Naive thymus-derived CD8-positive, alpha-beta T cell (primary cell): ENCODE measurements at places on chromosomes 2 and 18. TPM values are rescaled to one million over a fixed set of nuclear protein-coding genes. Genes with fewer than 3 reads are reported as not detected.

RGPD4 gene
- polyA plus RNA-seq: not detected

MYCN gene
- polyA plus RNA-seq: not detected

SCYGR3 gene
- polyA plus RNA-seq: not detected

SNX17 gene
- 215 TPM for polyA plus RNA-seq

IL37 gene
- polyA plus RNA-seq: not detected

ALLC gene
- not detected for polyA plus RNA-seq

MC2R gene
- polyA plus RNA-seq: not detected

TLX2 gene
- polyA plus RNA-seq: not detected

TIGD1 gene
- 10.0 TPM for polyA plus RNA-seq

ANKRD44 gene
- 96.1 TPM for polyA plus RNA-seq

CAPN14 gene
- polyA plus RNA-seq: 0.17 TPM

LIMS3 gene
- polyA plus RNA-seq: 0.48 TPM

ASB1 gene
- 23.3 TPM for polyA plus RNA-seq

SLC8A1 gene
- polyA plus RNA-seq: not detected

SPTBN1 gene
- polyA plus RNA-seq: 80.4 TPM

PCARE gene
- not detected for polyA plus RNA-seq

TOGARAM2 gene
- polyA plus RNA-seq: 1.9 TPM

SLC5A7 gene
- not detected for polyA plus RNA-seq

DNA sequence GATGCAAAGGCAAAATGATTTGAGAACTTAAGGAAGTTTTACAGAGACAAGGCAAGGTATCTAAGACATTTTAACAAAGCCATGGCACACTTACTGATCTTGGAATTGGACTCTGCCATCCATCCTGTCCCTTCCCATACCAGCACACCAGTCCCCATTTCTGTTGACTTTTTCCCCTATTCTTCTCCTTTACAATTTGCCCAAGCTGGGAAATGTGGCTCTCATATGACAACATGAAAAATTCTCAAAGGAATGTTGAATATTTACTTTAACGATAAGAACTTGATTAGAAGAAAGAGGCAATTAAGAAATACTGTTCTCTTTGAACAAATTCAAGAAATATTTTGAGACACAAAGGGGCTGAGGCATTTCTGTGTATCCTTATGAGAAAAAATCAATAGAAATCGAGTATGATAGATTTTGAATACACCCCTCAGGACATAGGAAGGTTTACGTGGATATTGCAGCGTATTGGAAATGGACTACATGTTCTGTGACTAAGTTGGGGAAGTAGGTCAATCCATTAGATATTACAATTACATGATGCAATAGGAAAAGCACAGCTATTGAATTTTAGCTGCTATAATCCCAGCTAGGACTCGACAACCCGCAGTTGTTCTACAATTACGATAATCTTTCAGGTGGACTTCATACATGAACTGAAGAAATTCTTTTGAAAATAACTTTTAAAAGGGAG is 201.6 kb downstream of the TRIB2 start:
- H3K27ac ChIP-seq: no peak overlapping the region
- no peaks in the 10 kb centered on the region for H3K36me3 ChIP-seq
- H3K4me1 ChIP-seq: no peaks in the 10 kb centered on the region
- peaks cover 12% of the 10 kb centered on the region for H3K27me3 ChIP-seq
- no peak for DNase-seq

GRCh38 chr2:27088634-27089033 is 2.1 kb downstream of the KHK start:
- peak overlapping the region; percentile 50 for H3K27ac ChIP-seq
- H3K4me1 ChIP-seq: peaks cover 7% of the 10 kb centered on the region
- DNase-seq: no peak

DNA sequence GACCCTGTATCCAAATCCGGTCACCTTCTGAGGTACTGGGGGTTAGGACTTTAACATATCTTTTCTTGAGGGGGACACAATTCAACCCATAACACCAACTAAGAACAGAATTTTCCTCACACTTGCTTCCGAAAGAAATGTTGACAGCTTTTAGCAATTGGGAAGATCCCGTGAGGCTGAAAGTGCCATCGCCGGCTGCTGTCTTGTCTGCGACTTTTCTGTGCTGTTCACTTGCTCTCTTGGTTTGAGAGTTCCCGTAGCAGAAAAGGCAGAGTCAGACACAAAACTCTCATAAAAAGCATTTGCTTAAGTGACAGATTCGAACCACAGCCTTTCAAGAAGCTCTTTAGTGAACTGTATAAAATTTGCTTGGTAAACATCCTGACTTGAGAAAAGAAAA is 253.4 kb downstream of the ARHGAP15 start:
- no peaks in the 10 kb centered on the region for H3K27me3 ChIP-seq
- H3K4me1 ChIP-seq: peaks cover 25% of the 10 kb centered on the region
- H3K27ac ChIP-seq: no peak overlapping the region

DNA sequence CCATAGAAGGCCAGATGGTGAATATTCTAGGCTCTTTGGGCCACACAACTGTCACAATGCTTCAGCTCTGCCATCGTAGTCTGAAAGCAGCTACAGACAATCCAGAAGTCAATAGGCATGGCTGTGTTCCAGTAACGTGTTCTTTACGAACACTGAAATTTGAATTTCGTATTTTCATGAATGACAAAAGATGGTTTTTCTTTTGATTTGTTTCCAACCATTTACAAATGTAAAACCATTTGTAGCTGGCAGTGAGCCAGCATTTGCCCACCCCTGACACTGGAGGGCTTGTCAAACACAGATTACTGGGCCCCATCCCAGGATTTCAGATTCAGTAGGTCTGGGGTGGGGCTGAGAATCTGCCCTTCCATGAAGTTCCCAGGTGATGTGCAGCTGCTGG is 83.0 kb upstream of the ATG16L1 start:
- no peak overlapping the region for H3K4me3 ChIP-seq
- no peak for DNase-seq
- peaks cover 5% of the 10 kb centered on the region for H3K4me1 ChIP-seq

- H3K4me1 ChIP-seq: no peaks in the 10 kb centered on the region
- H3K27ac ChIP-seq: no peak overlapping the region
- DNase-seq: no peak
- H3K27me3 ChIP-seq: peaks cover 9% of the 10 kb centered on the region
- no peaks in the 10 kb centered on the region for H3K36me3 ChIP-seq
- no peak overlapping the region for H3K4me3 ChIP-seq
These were observed 58.0 kb upstream of the ARL5A start for GRCh38 chr2:151886241-151886640.

GRCh38 chr2:33141476-33141875 is 194.7 kb downstream of the LTBP1 start:
- peaks cover 13% of the 10 kb centered on the region for H3K27me3 ChIP-seq
- DNase-seq: no peak
- H3K4me3 ChIP-seq: no peak overlapping the region
- H3K27ac ChIP-seq: no peak overlapping the region
- H3K36me3 ChIP-seq: no peaks in the 10 kb centered on the region
- H3K4me1 ChIP-seq: no peaks in the 10 kb centered on the region

- no peaks in the 10 kb centered on the region for H3K27me3 ChIP-seq
- DNase-seq: no peak
- H3K4me3 ChIP-seq: no peak overlapping the region
- no peak overlapping the region for H3K27ac ChIP-seq
- H3K36me3 ChIP-seq: no peaks in the 10 kb centered on the region
These were observed 2796.7 kb upstream of the TEKT4 start for GRCh38 chr2:92074549-92074898.

DNA sequence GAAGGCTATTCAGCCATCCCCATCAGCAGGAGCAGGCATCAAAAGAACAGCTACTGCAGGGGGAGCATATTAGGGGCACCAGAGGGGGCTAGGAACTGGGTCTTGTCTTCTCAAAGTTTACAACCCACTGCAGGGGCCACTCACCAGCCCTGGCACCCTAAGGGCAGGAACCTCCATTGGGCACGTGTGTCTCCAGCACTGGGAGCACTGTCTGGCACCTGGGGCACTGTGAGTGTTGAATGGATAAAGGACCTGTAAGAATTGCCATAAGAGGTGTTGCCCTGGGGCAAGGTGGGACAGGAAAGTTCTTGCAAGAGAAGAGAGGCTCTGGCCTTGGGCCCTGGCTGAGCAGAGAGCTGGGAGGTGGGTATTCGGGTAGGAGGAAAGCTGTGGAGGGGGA is 1.4 kb upstream of the STEAP3 start:
- no peaks in the 10 kb centered on the region for H3K36me3 ChIP-seq

GRCh38 chr2:187527262-187527661 is 27.0 kb downstream of the TFPI start:
- no peaks in the 10 kb centered on the region for H3K36me3 ChIP-seq
- no peak overlapping the region for H3K4me3 ChIP-seq
- DNase-seq: no peak
- H3K27me3 ChIP-seq: no peaks in the 10 kb centered on the region

- H3K4me1 ChIP-seq: no peaks in the 10 kb centered on the region
- H3K27ac ChIP-seq: no peak overlapping the region
- no peak for DNase-seq
- H3K27me3 ChIP-seq: no peaks in the 10 kb centered on the region
- no peaks in the 10 kb centered on the region for H3K36me3 ChIP-seq
- H3K4me3 ChIP-seq: no peak overlapping the region
These were observed 157.0 kb upstream of the RND3 start for GRCh38 chr2:150644298-150645067.

GRCh38 chr2:223056701-223057418 is 4.9 kb downstream of the KCNE4 start:
- no peak for DNase-seq
- no peaks in the 10 kb centered on the region for H3K4me1 ChIP-seq
- H3K27ac ChIP-seq: no peak overlapping the region
- H3K4me3 ChIP-seq: no peak overlapping the region
- peaks cover 9% of the 10 kb centered on the region for H3K27me3 ChIP-seq
- no peaks in the 10 kb centered on the region for H3K36me3 ChIP-seq

GRCh38 chr2:18605115-18605514 is 15.7 kb upstream of the NT5C1B start:
- no peaks in the 10 kb centered on the region for H3K27me3 ChIP-seq
- H3K27ac ChIP-seq: peak overlapping the region; percentile 93
- peaks cover 2% of the 10 kb centered on the region for H3K4me1 ChIP-seq
- DNase-seq: no peak

DNA sequence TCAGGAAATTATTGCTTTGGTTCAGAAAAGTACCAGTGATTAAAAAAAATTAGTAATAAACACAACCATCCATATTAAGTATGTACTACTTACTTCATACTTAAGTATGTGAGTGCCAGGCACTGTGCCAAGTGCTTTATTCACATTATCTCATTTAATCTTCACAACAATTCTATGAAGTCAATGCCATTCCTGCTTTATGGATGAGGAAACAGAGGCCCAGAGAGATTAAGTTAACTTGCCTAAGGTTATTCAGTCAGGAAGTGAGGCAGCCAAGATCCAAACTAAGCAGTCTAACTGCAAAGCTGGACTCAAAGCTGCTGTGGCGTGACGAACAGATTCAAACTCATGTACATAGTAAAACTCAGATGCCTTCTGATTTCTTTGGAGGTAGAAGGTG is 22.3 kb downstream of the DTNB start:
- H3K4me3 ChIP-seq: no peak overlapping the region
- no peak overlapping the region for H3K27ac ChIP-seq
- peaks cover 10% of the 10 kb centered on the region for H3K4me1 ChIP-seq
- H3K27me3 ChIP-seq: no peaks in the 10 kb centered on the region
- H3K36me3 ChIP-seq: peaks cover 27% of the 10 kb centered on the region
- DNase-seq: no peak

DNA sequence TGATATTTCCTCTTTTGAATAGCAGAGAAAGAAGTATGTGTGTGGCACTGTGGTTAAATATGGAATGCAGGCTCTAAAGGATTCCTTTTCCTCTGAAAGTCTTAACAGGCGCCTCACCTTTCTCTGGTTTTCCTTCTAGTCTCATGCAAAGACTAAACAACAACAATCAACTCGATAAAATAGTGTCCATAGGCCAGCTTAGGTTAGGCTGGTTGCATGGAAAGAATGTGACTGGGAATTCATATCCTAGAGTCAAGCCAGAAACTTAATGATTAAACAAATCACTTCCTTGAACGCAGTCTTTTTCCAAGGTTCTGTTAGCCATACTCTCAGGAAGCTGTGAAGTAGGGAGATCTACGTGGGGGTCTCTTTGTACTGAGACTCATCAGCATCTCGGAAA is 800.8 kb upstream of the ID2 start:
- H3K27ac ChIP-seq: no peak overlapping the region
- peaks cover 1% of the 10 kb centered on the region for H3K27me3 ChIP-seq
- peaks cover 4% of the 10 kb centered on the region for H3K4me1 ChIP-seq
- H3K4me3 ChIP-seq: no peak overlapping the region
- DNase-seq: no peak

GRCh38 chr2:177588671-177589070 is 196.1 kb downstream of the AGPS start:
- H3K27ac ChIP-seq: no peak overlapping the region
- DNase-seq: no peak
- H3K4me3 ChIP-seq: no peak overlapping the region
- no peaks in the 10 kb centered on the region for H3K36me3 ChIP-seq

GRCh38 chr18:44229693-44230108 is 451.0 kb upstream of the SETBP1 start:
- H3K4me3 ChIP-seq: no peak overlapping the region
- H3K36me3 ChIP-seq: no peaks in the 10 kb centered on the region
- no peaks in the 10 kb centered on the region for H3K27me3 ChIP-seq
- no peak for DNase-seq
- H3K4me1 ChIP-seq: no peaks in the 10 kb centered on the region

DNA sequence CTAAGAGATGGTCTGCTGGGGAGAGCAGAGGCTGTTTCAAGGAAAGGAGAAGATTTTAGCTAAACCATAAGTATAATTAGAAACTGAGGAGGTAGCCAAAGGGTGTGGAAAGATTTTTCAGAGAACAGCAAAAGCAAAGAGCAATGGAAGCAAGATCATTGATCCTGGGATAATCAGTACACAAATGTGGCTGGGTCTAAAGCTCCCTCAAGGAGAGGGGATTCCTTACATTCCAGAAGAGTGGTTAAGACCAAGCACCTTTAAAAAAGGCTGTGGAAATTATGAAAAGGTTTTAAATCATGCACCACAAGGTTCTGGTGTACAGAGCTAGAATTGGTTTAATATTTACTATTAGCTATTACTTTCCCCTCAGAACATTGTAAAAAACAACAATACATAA is 246.0 kb upstream of the UBE2E3 start:
- no peak overlapping the region for H3K27ac ChIP-seq
- no peaks in the 10 kb centered on the region for H3K27me3 ChIP-seq
- DNase-seq: no peak
- no peaks in the 10 kb centered on the region for H3K36me3 ChIP-seq

- no peak overlapping the region for H3K27ac ChIP-seq
- H3K36me3 ChIP-seq: peaks cover 2% of the 10 kb centered on the region
- H3K4me1 ChIP-seq: peaks cover 10% of the 10 kb centered on the region
- no peak overlapping the region for H3K4me3 ChIP-seq
- no peaks in the 10 kb centered on the region for H3K27me3 ChIP-seq
These were observed 118.3 kb downstream of the CAMKMT start for GRCh38 chr2:44480068-44480467.

- no peaks in the 10 kb centered on the region for H3K27me3 ChIP-seq
- DNase-seq: no peak
- H3K27ac ChIP-seq: peak overlapping the region; percentile 51
These were observed 74.8 kb downstream of the B3GNT2 start for GRCh38 chr2:62270728-62271127.

GRCh38 chr2:142876423-142876822 is 1.0 kb upstream of the KYNU start:
- H3K36me3 ChIP-seq: no peaks in the 10 kb centered on the region
- H3K4me1 ChIP-seq: no peaks in the 10 kb centered on the region
- no peak overlapping the region for H3K27ac ChIP-seq
- no peaks in the 10 kb centered on the region for H3K27me3 ChIP-seq
- no peak for DNase-seq

GRCh38 chr2:11546072-11546471 is 12.2 kb downstream of the GREB1 start:
- H3K36me3 ChIP-seq: no peaks in the 10 kb centered on the region
- no peaks in the 10 kb centered on the region for H3K4me1 ChIP-seq
- H3K4me3 ChIP-seq: no peak overlapping the region
- H3K27ac ChIP-seq: no peak overlapping the region
- no peak for DNase-seq
